Stomach (tissue), 19 donors: ENCODE measurements at places on chromosomes 16 and 17. TPM values are rescaled to one million over a fixed set of nuclear protein-coding genes. Genes with fewer than 3 reads are reported as not detected.
A peak's percentile ranks its signal among the peaks of the same experiment; 100 is the strongest.

The KRT15 gene
- total RNA-seq: 2.6 TPM

DNA sequence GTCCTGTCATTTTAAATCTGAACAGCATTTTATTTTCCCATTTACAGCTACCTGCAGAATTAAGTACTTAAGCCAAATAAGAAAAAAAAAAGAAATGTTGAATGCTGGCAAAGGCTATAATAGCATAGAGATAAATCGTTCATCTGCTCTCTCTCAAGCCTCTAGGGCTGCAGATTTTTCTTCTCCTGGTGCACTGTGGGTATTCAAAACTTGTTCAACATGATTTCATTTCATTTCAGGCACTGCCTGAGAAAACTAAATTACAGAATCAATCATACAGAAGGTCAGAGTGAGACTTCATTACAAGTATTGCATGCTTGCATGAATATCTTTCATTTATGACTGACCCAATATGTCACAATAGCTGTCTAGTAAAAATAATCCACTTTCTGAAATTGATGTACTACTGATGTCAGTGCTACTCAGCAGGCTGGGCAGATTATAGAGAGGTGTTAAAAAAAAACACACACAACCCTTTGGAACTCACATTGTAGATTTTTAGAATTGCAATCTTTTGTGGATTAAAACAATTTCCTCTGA lies 86.2 kb downstream of the TOX3 start:
- no peaks in the 10 kb centered on the region for H3K27me3 ChIP-seq
- H3K4me1 ChIP-seq: no peaks in the 10 kb centered on the region
- no peak overlapping the region for H3K27ac ChIP-seq
- peaks cover 19% of the 10 kb centered on the region for H3K36me3 ChIP-seq

The IRX5 gene
- total RNA-seq: not detected

- no peaks in the 10 kb centered on the region for H3K27me3 ChIP-seq
- H3K36me3 ChIP-seq: peaks cover 45% of the 10 kb centered on the region
- H3K4me3 ChIP-seq: no peak overlapping the region
- no peak overlapping the region for H3K27ac ChIP-seq
Measured at GRCh38 chr17:2386400-2387085, 14.3 kb downstream of the MNT start.

DNA sequence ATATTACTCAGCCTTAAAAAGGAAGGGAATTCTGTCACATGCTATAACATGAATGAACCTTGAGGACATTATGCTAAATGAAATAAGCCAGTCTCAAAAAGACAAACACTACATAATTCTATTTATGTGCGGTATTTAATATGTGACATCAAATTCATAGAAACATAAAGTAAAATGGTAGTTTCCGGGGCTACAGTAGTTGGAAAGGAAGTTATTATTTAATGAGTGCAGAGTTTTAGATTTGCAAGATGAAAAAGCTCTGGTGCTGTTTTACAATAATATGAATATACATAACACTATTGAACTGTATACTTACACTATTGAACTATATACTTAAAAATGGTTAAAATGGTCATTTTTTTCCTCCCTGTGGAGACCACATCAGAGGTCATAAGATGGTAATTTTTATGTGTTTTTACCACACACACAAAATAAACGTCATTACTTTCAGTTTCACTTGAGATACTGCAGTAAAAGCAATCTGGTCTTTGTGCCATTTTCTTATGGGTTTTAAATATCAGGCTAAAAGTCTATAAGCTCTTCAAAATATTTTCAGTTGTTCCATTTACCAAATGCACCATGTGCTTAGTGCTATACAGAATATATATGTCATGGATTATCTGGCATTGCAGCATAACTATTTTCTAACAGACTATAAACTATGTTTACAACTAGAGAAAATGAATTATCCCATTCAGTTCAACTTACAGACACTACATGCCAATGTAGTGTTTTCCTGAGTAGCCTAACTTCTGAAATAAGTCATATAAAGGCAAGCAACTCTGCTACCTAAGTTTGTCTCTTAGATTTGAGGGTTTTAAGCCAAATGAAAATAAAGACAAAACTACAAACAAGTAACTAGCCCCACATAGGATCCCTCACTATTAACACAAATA lies 90.9 kb downstream of the SPAG9 start:
- DNase-seq: no peak
- H3K27me3 ChIP-seq: no peaks in the 10 kb centered on the region
- no peaks in the 10 kb centered on the region for H3K36me3 ChIP-seq
- no peaks in the 10 kb centered on the region for H3K4me1 ChIP-seq

- no peak overlapping the region for H3K27ac ChIP-seq
- H3K4me3 ChIP-seq: no peak overlapping the region
- no peaks in the 10 kb centered on the region for H3K4me1 ChIP-seq
- peaks cover 64% of the 10 kb centered on the region for H3K36me3 ChIP-seq
- no peaks in the 10 kb centered on the region for H3K27me3 ChIP-seq
Measured at GRCh38 chr17:76049836-76050537, 22.3 kb downstream of the SRP68 start.

GRCh38 chr16:89629827-89630610 lies 16.6 kb downstream of the DPEP1 start:
- H3K4me3 ChIP-seq: no peak overlapping the region
- no peak overlapping the region for H3K27ac ChIP-seq
- peaks cover 4% of the 10 kb centered on the region for H3K27me3 ChIP-seq
- H3K36me3 ChIP-seq: no peaks in the 10 kb centered on the region
- DNase-seq: no peak

DNA sequence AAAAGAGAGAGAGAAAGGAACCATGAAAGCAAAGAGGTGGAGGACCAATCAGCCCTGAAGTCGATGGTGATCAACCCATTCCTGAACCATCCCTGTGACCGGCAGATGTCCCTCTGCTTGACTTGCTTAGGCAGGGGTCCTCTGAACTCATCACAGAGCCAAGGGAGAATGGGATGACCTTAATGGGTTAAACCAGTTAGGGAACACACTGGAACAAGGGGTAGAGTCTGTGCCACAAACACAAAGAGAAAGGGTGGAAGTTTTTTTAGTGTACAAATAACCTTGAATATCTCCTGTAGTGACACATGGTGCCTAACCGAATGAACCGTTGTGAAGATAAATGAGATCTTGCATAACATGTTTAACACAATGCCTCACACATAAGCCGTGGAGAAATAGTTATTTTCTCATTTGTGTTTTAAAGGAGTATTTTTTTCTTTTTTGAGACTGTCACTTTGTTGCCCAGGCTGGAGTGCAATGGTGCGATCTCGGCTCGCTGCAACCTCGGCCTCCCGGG lies 11.2 kb downstream of the NAA60 start:
- no peak overlapping the region for H3K4me3 ChIP-seq
- no peak overlapping the region for H3K27ac ChIP-seq
- H3K4me1 ChIP-seq: peaks cover 23% of the 10 kb centered on the region
- no peak for DNase-seq
- H3K36me3 ChIP-seq: peaks cover 11% of the 10 kb centered on the region
- no peaks in the 10 kb centered on the region for H3K27me3 ChIP-seq

The LPCAT2 gene
- total RNA-seq: 36.2 TPM

DNA sequence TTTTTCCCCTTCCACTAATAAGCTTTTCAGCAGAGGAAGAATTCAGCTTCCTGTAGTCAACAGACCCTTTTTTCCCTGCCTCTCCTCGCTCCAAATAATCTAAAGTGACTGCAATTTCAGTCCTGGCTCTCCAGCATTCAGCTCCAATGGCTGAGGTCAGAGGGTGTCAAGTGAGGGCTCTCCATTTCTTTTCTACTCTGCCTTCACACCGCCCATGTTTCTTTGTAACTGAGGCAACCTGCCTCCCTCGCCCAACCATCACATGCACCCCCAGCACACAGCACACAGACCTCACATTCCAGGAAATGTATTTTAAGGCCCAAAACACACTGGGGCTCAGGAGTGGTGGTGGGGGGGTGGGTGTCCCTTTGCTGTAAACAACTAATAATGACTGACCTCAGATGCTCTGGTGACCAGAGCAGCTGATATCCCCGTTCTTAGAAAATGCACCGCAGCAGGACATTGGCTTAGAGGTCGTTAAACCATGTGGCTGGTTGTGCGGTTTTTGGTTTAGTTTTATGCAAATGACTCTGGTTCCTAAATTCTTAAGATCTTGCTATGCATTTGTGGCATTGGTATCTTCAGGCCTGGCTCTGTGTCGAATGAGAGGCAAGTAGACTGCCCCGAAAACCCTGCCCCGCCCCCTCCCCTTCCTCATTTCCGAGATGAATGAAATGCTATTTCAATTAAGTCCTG lies 203.6 kb downstream of the ZFHX3 start:
- no peak overlapping the region for H3K27ac ChIP-seq
- H3K4me1 ChIP-seq: peaks cover 19% of the 10 kb centered on the region

- peak overlapping the region; percentile 11 for H3K27ac ChIP-seq
- peaks cover 22% of the 10 kb centered on the region for H3K4me1 ChIP-seq
- H3K27me3 ChIP-seq: no peaks in the 10 kb centered on the region
- H3K36me3 ChIP-seq: no peaks in the 10 kb centered on the region
- DNase-seq: no peak
- H3K4me3 ChIP-seq: no peak overlapping the region
Measured at GRCh38 chr17:50259477-50260324, 14.6 kb upstream of the TMEM92 start.

DNA sequence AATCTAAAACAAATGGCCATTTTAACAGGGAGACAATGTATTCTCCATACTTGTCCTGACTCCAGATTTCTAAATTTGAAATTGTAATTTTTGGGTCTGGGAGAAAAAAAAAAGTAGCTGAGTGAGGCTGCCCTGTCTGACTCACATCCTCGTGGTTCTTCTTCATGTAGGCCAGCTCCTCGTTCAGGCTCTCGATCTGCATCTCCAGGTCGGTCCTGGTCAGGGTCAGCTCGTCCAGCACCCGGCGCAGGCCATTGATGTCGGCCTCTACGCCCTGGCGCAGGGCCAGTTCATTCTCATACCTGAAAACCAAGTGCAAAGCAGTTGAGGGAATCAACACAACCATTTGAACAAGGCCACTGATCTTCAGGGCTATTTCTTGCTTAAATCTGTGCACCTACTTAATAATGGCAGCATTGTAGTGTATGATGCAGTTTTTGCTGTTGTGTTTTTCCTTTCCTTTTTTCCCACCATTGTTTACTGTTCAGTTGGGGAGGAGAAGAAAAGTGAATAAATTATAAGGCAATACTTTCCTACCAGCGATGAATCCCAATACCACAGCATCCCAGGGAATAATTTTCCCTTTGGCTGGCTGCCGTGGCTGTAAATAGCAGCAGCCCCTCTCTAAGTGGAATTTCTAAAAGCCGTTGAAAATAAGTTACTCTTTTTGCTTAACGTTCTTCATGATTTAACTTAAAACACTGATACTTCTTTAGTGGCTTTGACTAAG lies 2.2 kb downstream of the KRT12 start:
- no peaks in the 10 kb centered on the region for H3K36me3 ChIP-seq
- H3K27me3 ChIP-seq: no peaks in the 10 kb centered on the region
- no peak overlapping the region for H3K27ac ChIP-seq
- H3K4me3 ChIP-seq: no peak overlapping the region
- H3K4me1 ChIP-seq: no peaks in the 10 kb centered on the region
- DNase-seq: no peak

- DNase-seq: no peak
- no peak overlapping the region for H3K4me3 ChIP-seq
- peaks cover 3% of the 10 kb centered on the region for H3K27me3 ChIP-seq
- no peaks in the 10 kb centered on the region for H3K4me1 ChIP-seq
- H3K27ac ChIP-seq: no peak overlapping the region
- no peaks in the 10 kb centered on the region for H3K36me3 ChIP-seq
Measured at GRCh38 chr17:15303851-15304250, 37.5 kb downstream of the TEKT3 start.

The PITPNM3 gene
- 6.6 TPM for total RNA-seq

DNA sequence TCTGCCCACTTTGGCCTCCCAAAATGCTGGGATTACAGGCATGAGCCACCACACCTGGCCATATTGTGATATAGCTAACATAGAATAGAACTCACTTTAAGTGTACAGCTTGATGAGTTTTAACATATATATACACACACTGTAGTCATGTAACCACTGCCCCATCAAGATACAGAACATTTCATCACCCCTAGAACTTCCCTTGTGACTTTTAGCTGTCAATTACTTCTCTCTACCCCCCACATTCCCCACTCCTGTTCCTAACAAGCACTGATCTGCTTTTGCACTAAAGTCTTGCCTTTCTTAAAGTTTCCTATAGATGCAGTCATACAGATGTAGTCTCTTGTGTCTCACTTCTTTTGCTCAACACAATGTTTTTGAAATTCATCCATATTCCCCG lies 93.1 kb downstream of the PITPNC1 start:
- no peak overlapping the region for H3K4me3 ChIP-seq
- DNase-seq: no peak
- H3K36me3 ChIP-seq: no peaks in the 10 kb centered on the region

GRCh38 chr17:77033892-77034404 lies 106.8 kb upstream of the SEC14L1 start:
- no peak for DNase-seq
- no peaks in the 10 kb centered on the region for H3K36me3 ChIP-seq
- no peak overlapping the region for H3K27ac ChIP-seq
- H3K27me3 ChIP-seq: peaks cover 29% of the 10 kb centered on the region

DNA sequence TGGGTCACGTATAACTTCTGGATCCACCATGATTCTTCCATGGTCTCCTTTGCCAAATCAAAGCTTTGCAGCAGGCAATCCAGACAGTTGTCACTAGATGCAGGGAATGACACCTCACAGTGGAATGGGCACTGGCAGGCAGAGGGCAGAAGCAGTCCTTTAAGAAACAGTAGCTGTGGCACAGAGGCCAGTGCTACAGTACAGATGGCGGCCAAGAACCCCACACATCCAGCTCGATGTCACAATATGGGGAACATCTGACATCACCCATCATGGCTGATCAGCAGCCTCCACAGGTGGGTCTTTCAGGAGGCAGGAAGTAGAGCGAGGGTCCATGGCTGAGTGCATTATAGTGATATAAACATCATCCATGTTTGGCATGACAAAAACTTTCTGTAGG lies 18.8 kb upstream of the ERN1 start:
- H3K36me3 ChIP-seq: peaks cover 38% of the 10 kb centered on the region
- H3K27ac ChIP-seq: peak overlapping the region; percentile 97
- no peak overlapping the region for H3K4me3 ChIP-seq
- no peaks in the 10 kb centered on the region for H3K27me3 ChIP-seq
- H3K4me1 ChIP-seq: peaks cover 29% of the 10 kb centered on the region

DNA sequence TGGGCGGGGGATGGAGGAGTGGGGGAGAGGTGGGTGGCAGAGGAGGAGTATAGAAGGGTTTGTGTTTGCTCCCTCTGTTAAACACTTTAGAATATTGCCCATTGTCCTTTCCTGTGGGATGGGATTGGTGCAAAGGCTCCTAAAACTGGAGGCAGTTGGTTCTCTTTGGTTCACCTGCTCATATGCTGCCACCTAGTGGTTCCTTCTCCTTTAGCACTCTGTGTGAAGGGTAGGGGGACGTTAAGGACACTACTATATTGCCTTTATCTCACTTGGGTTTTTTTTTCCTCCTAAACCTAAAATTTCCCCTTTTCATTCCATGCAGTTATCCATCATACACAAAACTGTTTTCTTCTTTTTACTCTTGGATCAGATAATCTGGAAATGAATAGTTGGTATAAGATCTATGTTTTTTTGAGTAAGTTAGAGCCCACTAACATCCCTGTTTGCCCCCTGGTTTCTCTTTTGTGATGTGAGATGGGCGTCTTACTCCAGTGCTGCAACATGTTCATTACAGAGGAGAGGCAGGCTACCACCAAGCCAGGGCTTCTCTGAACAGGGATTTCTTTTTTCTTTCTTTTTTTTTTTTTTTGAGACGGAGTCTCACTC lies 23.8 kb downstream of the SNX11 start:
- peaks cover 8% of the 10 kb centered on the region for H3K36me3 ChIP-seq
- no peak overlapping the region for H3K27ac ChIP-seq
- H3K27me3 ChIP-seq: no peaks in the 10 kb centered on the region
- no peaks in the 10 kb centered on the region for H3K4me1 ChIP-seq
